ENCODE measurements at places on chromosomes 12 and 14.

GRCh38 chr12:104469066-104469465 is 12.3 kb downstream of the CHST11 start:
- DNase-seq, result no peak

- no peak for DNase-seq
Measured at GRCh38 chr12:130423991-130424857, 86.5 kb downstream of the PIWIL1 start.

GRCh38 chr12:64486657-64487056 is 34.7 kb downstream of the TBK1 start:
- DNase-seq, result no peak

- no peak for DNase-seq
Measured at GRCh38 chr12:94807951-94808350, 157.6 kb upstream of the TMCC3 start.

GRCh38 chr14:40074169-40074568 is 641.9 kb upstream of the FBXO33 start:
- DNase-seq, result no peak

- DNase-seq, result no peak
Measured at GRCh38 chr12:71162832-71163763, 5.3 kb upstream of the TSPAN8 start.

- DNase-seq, result no peak
Measured at GRCh38 chr12:63777340-63777739, 2.4 kb upstream of the RXYLT1 start.

DNA sequence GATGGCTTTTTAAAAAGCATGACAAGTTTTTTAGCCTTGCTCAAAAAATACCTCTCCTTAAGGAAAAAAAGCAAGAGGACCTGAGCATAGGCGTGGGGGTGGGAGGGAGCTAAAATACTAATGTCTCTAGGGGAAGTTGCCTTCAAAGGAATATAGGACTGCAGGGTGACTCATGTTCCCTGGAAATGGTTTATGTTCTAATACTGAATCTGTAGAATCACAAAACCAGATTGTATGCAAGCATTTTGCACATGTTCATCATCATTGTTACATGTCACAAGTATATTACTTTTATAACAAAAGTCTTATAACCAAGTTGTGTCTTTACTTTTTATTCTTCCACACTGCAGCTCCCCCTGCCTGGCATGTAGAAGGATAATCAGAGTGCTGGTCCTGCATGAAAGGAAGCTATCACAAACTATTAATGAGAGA is 36.6 kb downstream of the GPR135 start:
- no peak for DNase-seq

GRCh38 chr14:100532906-100533655 is 54.1 kb downstream of the BEGAIN start:
- no peak for DNase-seq

DNA sequence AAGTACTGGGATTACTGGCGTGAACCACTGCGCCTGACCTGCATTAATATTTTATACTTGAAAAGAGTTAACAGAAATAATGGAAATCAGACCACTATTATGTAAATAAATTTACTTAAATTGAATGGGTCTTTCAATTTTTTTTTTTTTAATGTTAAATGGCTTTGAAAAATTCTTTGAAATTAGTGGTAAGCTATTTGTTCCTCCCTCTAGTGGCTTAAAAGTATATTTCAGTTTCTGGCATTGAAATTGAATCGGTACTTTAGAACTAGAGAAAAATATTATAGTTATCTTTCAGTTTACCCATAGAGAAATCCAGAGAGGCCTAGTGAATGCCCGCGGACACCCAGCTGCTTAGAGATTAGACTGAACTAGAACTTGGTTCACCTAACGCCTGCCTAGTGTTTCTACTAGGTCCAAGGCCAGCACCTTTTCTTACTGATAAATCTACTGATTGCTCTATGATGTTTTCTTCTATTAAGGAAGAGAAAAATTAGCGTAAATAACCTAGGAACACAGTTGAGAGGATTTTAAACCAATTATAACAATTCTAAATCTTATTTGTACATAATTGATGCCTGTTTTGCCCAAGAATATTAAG is 106.5 kb downstream of the EML1 start:
- DNase-seq, result peak; percentile 49

- DNase-seq, result no peak
Measured at GRCh38 chr12:64025174-64025958, 180.9 kb downstream of the SRGAP1 start.

GRCh38 chr12:25058658-25059058 is 109.8 kb upstream of the BCAT1 start:
- no peak for DNase-seq

DNA sequence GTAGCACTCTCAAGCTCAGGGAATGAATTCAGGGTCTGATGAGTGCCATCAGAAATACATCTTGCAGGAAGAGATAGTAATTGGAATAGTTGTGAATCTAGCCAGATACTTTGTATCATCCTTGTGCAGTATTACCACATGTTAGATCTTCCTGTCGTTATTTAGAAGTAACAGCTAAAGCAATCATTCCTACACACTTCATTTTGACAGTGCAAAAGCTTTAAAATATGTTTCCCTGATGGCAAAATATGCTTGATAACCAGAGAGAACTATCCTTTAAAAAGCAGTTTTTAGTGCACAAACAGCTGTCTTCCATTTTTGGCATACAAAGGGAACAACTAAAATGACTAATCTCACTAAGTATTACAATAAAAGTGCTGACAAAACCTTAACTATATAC is 149.5 kb upstream of the SLC38A2 start:
- DNase-seq, result no peak

- no peak for DNase-seq
Measured at GRCh38 chr12:107320033-107320928, 226.9 kb upstream of the CRY1 start.

GRCh38 chr12:39341179-39341578 is 101.7 kb downstream of the KIF21A start:
- no peak for DNase-seq

DNA sequence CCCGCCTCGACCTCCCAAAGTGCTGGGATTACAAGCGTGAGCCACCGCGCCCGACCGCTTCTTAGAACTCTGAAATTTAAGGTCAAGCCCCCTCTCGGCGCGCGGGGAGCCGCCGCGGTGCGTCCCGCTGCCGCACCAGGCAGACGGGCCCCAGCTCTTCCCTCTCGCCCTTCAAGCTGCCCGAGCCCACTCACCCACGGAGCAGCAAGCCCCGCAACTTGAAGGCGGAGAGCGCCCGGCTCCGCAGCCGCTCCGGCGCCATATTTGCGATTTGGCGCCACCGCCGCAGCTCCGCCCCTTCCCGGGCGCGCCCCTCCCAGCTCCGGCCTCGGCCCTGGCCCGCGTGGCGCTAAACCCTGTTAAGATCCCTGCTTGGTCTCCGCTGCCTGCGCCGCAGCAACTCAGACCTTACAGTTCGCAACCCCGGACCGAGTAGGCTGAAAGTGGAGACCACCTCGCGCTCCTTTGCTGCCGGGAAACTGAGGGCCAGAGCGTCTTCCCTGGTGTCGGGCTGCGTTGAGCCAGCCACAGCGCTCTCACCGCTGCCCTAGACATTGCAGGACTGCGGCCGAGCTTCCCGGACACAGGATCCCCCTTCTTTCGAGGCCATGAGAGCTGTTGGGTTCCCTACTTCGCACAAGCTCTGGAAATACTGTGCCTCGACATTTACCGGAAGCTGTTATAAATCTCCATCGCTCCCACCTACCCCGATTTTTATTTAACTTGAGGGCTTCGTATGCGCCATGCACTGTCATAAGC is at the start of gene POLE2:
POLE2 (minus strand) TSS at position 273 of the 759 bp plus-strand sequence; CDS start at position 262, 11 bp downstream.
- peak; percentile 79 for DNase-seq

- DNase-seq, result no peak
Measured at GRCh38 chr12:30257618-30258017, 438.1 kb downstream of the IPO8 start.

DNA sequence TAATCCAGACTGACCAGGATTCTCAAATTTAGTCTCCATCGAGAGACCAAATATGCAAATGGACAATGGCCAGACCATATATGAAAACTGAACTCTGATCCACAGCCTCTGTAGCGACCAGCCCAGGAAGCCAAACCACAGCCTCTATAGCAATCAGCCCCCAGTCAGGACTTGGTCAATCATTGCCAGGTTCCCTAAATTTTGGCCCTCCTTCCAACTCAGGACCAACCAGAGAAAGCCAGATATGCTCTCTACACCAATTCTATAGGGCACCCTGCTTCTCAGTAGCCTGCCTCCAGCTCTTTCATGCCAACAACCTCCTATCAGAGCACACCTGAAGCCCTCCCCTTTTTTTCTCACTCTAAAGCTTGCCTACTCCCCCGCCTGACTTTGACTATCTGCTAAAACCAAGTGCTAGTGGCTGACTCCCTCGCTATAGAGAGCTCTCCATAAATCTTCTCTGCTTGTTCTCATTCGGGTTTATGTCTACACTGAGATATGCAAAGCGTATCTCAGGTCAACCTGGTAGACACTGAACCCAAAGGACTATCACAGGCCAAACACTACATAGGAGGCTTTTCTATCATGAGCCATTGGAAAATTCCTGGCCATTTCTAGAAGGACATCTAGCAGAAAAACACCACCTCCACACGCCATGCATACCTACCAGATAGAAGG is 110.5 kb upstream of the FUT8 start:
- DNase-seq, result no peak

DNA sequence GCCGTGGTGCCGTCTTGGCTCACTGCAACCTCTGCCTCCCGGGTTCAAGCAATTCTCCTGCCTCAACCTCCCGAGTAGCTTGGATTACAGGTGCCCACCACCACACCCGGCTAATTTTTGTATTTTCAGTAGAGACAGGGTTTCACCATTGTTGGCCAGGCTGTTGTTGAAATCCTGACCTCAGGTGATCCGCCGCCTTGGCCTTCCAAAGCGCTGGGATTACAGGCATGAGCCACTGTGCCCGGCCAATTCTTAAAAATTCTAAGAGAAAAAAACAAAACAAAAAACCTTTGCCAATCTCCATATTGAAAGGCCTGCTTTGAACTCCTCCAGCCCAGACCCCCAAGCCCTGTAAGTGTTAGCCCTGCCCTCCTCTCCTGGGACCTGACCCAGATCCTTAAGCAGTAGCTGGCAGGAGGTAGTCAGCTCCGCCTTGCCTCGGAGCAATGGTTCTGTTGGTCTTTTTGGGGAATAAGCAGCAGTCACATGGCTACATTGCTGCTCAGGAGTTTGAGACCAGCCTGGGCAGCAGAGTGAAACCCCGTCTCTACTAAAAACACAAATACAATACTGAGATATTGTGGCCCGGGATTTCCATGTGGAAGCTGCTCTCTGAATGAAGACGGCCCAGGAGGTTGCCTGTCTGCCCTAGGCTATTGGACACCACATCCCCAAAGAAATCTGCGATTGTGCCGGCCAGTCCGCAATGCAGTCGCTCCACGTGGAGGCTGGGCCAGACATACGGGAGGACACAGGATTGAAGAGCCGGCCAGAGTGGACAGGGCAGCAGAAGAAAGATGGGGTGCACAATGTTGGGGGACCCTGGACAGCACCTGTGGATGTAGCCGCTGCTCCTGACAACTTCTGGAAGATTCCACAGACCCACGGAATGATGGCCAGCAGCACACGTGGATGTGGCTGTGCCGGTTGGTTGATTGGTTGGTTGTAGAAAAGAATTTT is 28.8 kb upstream of the BEGAIN start:
- no peak for DNase-seq

DNA sequence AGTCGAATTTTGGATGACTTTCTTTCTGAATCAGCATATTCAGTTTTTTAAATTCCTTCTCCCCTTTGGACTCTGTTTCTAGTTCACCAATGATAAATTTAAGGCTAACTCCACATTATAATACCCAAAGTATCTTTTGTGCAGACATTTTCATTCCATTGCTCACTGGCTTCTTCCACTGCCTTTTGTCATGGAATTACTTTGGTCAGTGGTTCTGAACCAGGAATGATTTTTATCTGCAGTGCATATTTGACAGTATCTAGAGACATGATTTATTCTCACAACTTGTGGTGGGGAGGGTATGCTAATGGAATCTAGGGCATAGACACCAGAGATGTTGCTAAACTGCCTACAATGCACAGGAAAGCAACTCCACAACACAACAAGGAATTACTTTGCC is 234.4 kb upstream of the PRKD1 start:
- no peak for DNase-seq

GRCh38 chr14:65330416-65330815 is 82.1 kb upstream of the FUT8 start:
- no peak for DNase-seq

DNA sequence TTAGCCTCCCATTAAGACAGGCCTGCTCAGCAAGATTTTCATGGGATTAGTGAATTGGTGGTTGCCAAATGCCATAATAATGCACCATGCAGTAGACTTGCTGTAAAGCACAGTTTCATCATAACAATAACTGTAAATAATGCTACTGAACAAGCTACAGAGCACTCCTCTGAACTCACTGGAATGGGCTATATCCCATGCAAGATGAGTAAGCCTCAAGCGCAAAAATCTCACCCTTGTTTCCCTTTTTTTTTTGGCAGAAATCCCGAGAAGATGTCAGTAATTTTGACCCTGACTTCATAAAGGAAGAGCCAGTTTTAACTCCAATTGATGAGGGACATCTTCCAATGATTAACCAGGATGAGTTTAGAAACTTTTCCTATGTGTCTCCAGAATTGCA is 145.9 kb upstream of the HIF1A start:
- DNase-seq, result no peak

GRCh38 chr12:21248679-21249078 is 86.0 kb downstream of the SLCO1A2 start:
- peak; percentile 54 for DNase-seq

- DNase-seq, result no peak
Measured at GRCh38 chr12:123142518-123142840, 8.4 kb downstream of the PITPNM2 start.

DNA sequence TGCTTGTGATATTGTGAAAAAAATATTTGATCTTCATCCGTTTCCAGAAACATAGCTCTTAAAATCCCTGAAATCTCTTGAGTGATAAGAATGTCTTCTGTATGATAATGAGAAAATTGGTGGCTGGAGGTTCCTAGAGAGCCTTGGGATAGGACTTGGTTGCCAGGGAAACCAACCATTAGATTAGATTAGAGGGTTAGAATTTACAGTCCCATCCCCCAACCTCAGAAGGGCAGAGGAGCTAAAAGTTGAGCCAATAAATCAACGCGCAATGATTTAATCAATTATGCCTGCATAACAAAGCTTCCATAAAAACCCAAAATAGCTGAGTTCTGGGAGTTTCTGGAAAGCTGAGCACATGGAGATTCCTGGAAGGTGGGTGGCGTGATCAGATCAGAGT is 10.6 kb downstream of the SEL1L start:
- DNase-seq, result no peak

DNA sequence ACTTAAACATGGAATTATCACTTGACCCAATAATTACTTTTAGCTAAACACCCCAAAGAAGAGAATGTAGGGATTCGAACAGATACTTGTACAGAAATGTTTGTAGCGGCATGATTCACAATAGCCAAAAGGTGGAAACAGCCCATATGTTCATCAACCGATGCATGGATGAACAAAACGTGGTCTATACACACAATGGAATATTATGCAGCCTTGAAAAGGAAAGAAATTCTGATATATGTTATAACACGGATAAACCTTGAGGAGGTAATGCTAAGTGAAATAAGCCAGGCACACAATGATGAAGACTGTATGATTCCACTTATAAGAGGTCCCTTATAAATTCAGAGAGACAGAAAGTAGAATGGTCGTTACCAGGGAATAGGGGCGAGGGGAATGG is 659.4 kb downstream of the MED13L start:
- no peak for DNase-seq

Data from RKO (cell line).